ENCODE measurements at places on chromosomes 3 and 15.
A peak's percentile ranks its signal among the peaks of the same experiment; 100 is the strongest.

DNA sequence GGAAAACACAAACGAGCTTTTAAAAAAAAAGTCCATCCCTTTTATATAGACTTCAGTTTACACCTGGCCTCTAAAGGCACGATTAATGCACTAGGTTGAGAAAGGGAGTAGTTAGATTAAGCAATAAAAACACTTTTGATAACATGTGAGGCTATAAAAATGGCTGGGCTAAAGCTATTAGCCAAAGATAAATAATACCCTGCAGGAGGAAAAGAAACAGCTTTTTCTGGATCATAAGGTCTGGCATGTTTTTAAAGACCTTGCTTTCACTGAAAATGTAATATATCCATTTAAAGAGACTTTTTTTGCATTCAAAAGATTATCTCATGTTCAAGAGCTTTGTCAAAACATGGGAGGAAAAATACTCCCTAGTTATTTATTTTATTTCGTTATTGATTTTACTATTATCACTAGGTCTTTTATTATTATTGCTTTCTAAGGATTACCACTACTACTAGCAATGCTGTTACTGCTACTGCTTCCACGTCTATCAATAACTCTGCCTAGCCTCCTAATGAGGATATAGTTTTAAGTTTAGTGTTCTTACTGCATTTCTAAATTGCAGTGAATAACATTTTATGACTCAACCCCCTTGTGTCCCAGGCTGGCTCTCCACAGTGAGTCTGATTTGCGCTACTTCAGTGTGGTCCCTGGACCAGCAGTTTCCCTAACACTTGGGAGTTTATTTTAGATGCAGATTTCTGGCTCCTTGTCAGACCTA, 93.4 kb downstream of the THRB start:
- no peak for DNase-seq

GRCh38 chr15:96171853-96172296, 158.6 kb upstream of the NR2F2 start:
- no peak for DNase-seq

- DNase-seq = no peak
Observed at GRCh38 chr3:51642462-51642861, 28.6 kb upstream of the TEX264 start.

- DNase-seq = no peak
Observed at GRCh38 chr3:48532977-48533337, 23.6 kb downstream of the PFKFB4 start.

GRCh38 chr15:86284635-86285034, 205.0 kb downstream of the AGBL1 start:
- DNase-seq = no peak

- DNase-seq = no peak
Observed at GRCh38 chr3:139794469-139795265, 116.9 kb upstream of the NMNAT3 start.

DNA sequence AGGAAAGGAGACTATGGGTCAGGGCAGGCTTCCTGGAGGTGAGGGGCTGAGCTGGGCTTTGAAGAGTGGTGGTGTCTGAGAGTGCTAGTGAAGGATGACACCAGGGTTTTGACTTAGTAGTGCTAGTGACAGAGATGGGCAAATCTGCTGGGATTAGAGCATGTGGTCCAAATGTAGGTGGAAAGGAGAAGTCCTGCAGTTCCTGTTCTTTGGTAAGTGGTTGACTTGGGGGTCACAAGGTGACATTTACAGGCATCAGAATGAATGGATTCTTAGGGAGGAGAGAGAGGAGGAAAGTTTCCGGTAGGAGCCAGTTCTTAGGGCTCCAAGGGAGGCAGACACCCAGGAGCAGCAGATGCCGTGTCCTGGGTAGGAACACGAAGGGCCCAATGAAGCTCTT, 796 bp upstream of the DOCK3 start:
- DNase-seq = no peak

- DNase-seq = peak; percentile 17
Observed at GRCh38 chr3:181711325-181712135, at the start of gene SOX2. Gene SOX2 (plus strand): TSS chr3:181711925. CDS start chr3:181712361, 436 bp downstream.

GRCh38 chr15:60350108-60350507, 47.7 kb downstream of the ANXA2 start:
- DNase-seq = no peak

- DNase-seq = no peak
Observed at GRCh38 chr15:70196372-70197316, 98.9 kb upstream of the TLE3 start.

- DNase-seq = no peak
Observed at GRCh38 chr3:71305231-71306206, 278.0 kb downstream of the FOXP1 start.

- no peak for DNase-seq
Observed at GRCh38 chr3:64267721-64268604, 42.7 kb upstream of the PRICKLE2 start.

DNA sequence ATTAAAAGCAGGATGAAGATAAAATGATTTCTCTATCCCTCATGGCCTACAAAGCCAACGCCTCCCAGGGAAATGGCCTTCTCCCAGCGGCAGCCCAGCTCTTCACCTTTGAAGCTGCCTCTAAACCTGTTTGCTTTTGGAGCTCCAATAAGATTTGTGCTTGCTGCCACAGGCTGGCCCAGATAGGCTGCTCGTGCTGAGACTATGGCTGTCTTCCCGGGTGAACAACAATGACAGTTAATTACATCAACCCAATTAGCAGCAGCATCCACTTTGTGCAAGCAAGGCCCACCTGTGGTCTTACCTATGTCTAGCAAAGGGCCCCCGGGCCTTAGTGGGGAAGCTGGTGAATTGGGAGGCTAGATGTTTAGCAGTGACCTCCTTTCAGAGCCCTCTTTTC, 179.6 kb downstream of the P3H2 start:
- no peak for DNase-seq

DNA sequence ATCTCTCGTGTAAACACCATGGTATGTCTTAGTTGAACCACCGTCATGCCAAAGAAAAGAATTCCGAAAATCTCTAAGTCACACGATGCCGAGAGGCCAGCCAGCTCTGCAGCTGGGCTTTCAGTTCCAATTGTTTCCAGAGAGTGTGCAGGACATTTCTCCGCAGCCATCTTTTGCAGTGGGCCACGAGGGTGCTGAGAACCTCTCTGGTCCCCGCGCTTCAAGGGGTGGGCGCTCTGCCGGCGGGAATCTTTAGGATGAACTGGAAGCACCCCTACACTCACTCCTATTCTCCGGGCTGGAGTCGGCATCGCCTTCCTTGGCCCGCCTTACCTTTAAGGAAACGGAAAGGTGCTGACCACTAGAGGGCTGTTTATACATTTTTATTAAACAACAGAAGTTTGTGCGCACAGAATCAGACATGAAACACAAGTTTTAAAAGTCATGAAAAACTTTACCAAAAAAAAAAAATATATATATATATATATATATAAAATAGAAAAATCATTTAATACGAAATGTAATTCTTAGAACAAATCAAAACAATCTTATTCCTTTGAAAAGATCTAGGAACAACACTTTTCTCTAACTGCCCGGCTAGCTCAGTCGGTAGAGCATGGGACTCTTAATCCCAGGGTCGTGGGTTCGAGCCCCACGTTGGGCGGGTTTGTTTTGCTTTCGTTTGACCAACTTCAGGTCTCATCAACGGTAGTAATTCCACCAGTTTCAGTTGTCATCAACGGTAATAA, 12.5 kb upstream of the MORF4L1 start:
- DNase-seq = peak; percentile 43

DNA sequence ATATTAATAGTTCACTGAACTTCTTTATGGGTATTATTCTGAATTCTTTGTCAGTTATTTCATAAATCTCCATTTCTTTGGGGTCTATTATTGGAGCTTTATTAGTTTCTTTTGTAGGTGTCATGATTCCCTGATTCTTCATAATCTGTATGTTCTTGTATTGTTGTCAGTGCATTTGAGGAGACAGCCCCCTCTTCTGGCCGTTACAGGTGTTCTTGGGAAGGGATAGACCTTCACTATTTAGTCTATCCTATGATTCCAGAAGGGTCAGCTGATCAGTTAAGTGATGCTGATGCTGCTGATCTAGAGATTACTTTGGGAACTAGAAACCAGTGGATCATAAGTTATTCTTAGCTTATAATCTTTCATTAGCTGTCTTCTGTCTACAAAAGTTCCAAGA, 34.9 kb downstream of the TMEM39A start:
- no peak for DNase-seq

DNA sequence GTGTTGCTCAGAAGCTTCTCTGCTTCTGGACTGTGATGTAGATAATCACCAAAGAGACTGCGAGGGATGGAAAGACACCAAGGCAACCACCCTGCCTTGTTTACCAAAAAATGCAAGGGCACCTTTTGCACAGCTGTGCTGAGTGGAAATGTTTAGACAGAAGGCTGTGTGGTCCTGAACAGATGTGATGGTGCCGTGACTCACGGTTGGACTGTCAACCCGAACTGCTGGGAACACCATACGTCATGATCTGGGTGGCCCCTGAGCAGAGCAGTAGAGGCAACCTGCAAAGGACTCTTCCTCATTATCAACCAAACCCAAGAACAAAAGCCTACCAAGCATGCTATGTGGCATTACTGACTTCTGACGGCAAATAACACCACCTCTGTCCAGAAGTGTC, 61.3 kb upstream of the LPP start:
- no peak for DNase-seq

- DNase-seq = no peak
Observed at GRCh38 chr3:151232991-151233390, 30.0 kb upstream of the GPR171 start.

DNA sequence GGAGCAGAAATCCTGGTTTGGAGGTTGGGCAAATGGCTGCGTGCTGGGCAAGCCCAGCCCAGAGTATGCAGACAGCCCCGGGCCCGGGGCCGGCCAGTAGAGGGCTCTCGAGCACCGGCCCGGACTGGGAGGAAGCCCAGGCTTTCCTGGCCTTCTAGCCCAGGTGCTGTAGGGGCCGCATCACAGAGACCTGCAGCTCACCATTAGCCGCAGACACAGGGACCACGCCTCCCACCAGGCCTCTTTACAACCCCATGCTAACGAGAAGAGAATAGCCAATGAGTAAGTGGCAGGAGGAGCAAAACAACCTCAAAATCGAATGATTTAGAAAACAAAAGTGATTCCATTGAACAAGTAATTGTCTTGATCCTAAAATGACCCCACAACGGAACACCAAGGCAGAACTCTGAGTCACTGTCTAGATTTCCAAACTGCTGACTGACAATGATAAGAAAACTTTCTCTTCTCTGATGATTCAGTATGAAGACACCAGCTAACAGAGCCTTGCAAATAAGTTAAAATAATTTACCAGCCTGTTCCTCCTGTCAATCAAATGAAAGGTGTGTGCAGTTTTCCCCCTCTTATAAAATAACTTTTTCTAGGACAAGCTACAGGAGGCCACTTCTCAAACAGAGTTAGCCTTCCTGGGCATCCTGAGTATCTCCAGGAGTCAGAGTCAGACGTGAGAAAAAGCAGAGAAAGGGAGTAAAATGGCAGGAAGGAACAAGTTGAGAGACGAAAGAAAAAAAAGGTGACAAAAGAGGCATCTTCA, 102.2 kb downstream of the DGKG start:
- DNase-seq = peak; percentile 37

DNA sequence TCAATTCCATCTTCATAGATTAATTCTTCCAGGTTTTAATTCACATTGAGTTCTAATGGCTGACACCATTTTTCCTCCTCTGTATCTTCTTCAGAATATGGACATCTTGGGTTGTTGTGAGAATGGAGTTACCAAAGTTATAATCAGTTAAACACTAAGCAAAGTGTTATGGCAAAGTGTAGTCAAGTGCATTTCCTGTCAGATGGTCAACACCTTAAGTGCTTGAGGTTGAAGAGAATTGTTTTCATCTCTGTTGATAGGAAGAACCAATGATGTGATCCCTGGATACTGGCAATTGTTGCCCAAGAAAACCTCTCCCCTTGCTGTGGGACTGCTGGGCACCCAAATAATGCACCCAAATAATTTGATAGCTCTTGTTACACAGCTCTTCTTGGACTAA, 102.6 kb upstream of the SATB1 start:
- DNase-seq = no peak

- DNase-seq = no peak
Observed at GRCh38 chr15:39479911-39480310, 101.0 kb upstream of the THBS1 start.

- DNase-seq = no peak
Observed at GRCh38 chr3:70180664-70181063, 131.8 kb downstream of the MDFIC2 start.

GRCh38 chr3:113829576-113830354, 8.8 kb upstream of the GRAMD1C start:
- no peak for DNase-seq

- DNase-seq = peak; percentile 17
Observed at GRCh38 chr3:73086071-73086494, 24.6 kb downstream of the EBLN2 start.

DNA sequence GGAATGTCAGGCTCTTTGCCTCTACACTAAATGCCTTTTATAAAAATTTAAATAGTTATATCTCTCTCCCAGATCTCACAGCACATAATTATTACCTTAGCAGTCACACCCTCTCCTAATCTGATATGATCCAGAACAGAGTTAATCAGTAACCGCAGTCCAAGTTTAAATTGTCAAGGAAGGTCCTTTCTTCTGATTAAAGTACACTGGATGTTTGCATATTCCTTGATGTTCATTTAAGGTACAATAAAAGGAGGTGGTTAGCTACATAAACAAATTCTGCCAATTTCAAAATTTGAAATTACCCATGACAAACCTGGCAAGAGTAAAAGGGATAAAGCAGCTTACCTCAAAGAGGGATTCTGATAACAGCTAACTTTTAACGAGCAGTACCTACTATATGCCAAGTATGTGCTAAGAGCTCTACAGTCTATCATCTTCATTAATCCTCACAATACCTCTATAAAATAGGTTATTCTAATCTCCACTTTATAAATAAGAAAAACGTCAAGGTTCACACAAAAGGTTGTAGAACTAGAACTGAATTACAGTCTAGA, 4.3 kb downstream of the GOLIM4 start:
- DNase-seq = no peak
